ENCODE measurements at places on chromosomes 7 and 10.

DNA sequence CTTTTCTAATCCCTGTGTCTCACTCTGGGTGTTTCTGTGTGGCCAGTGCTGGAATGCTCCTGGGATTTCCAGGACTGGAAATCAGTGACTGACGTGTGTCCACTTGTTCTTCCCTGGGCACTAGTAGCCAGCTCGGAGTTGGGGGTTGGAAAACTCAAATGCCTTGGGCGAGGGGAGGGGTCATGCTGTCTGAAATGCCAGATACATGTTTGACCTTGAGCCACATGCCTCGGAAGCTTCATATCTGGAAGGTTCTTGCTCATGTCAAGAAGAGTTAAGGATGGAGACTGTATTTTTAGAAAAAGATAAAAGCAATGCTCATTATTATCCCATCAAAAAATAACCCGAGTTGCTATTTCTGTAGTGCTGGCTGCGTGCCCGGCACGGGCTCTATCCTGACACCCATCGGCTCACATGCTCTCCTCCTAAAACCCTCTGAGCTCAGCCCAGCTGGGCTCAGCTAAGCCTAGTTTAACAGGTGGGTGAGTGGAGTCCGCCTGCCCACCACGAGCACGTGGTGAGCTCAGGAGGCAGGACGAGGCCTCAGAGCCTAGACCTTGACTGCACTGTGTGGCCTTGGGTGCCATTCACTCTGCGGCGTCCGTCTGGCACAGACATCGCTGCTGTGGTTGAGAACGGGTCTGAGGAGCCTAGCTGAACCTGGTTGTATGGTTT lies 6.4 kb downstream of the DPYSL4 start:
- peaks cover 24% of the 10 kb centered on the region for H3K27me3 ChIP-seq
- no peaks in the 10 kb centered on the region for H3K36me3 ChIP-seq
- no peak for DNase-seq
- H3K4me1 ChIP-seq: no peaks in the 10 kb centered on the region

- no peaks in the 10 kb centered on the region for H3K36me3 ChIP-seq
- peak overlapping the region; percentile 0 for H3K4me3 ChIP-seq
- no peak for DNase-seq
- H3K27ac ChIP-seq: peak overlapping the region; percentile 60
Measured at GRCh38 chr10:118912961-118913600, 116.4 kb upstream of the NANOS1 start.

- no peak overlapping the region for H3K4me3 ChIP-seq
- DNase-seq: no peak
- H3K36me3 ChIP-seq: no peaks in the 10 kb centered on the region
- no peak overlapping the region for H3K27ac ChIP-seq
- peaks cover 21% of the 10 kb centered on the region for H3K4me1 ChIP-seq
Measured at GRCh38 chr10:24851629-24852028, 100.8 kb downstream of the PRTFDC1 start.

DNA sequence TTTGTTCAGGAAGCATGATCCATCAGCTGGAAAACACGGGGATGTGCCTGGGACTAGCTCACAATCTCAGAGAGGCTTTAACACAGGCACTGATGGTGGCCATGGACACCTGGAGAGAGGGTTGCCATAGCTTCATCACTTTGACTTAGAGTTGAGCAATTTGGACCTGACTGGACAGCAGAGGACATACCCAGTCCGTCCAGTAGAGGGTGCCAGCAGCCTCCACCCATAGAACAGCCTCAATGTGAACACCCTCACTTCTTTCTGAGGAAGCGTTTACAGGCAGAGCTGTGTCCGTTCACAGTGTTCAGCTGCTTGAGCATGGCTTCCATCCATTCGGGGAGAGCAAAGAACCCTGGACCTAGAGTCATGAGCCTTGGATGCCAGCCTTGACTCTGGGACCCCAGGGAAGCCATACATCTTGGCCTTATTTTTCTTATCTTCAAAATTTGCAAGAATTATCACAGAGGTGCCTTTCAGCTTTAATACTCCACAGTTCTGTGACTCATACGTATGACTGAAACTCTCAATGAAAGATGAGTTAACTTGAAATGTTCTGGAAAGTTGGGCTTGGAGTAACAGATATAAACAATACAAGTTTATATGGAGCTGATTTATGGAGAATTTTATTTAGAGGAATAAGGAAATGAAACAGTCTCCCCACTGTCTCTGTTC lies 302.9 kb upstream of the PODXL start:
- H3K27me3 ChIP-seq: peaks cover 50% of the 10 kb centered on the region
- peak; percentile 79 for DNase-seq
- H3K4me1 ChIP-seq: no peaks in the 10 kb centered on the region
- no peak overlapping the region for H3K27ac ChIP-seq
- no peak overlapping the region for H3K4me3 ChIP-seq

DNA sequence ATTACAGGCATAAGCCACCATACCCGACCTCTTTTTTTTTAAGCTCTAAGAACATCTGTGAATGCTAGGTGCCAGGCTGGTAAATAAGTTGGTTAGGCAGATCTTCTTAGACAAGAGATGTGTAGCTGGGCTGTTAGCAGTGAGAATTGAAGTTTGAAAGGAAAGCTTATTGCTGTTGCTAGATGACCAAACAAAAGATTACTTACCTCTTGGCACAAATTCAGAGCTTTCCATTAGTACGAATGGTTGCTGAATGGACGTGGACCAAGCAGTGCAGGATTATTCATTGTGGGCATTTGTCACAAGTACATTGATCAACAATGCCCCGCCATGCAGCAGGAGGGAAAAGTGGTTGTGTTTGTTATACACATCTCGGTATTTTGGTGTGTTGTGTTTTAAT lies 131.2 kb downstream of the GFRA1 start:
- no peak overlapping the region for H3K4me3 ChIP-seq
- no peak overlapping the region for H3K27ac ChIP-seq
- no peaks in the 10 kb centered on the region for H3K36me3 ChIP-seq
- H3K4me1 ChIP-seq: no peaks in the 10 kb centered on the region
- no peaks in the 10 kb centered on the region for H3K27me3 ChIP-seq

DNA sequence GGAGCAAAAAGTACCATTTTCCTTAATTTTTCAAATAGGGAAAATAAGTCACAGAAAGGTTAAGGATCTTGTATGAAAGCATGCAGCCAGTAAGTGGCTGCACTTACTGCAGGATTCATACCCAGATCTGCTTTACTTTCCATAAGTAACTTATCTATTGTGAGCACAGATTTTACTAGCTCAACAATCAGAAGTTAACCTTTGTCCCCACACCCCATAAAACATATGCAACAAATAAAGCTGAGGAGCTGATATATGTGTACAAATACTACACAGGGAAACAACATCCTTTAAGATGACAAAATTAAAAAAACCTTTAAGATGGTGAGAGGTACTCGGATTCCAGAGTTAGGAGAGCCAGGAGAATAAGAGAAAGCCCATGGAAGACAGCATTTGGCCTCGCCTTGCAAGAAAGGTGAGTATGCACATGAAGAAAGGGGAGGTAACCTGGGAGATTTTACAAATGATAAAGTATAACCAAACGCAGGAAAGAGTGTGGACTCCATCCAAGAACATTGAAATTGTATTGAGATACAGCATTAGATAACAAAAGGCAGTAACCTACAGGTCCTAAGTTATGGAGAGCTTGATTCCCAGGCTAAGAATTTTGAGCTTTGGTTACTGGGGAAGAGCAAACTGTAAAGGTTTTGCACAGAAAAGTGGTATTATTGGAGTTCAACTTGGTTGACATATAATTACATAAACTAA lies 87.1 kb downstream of the ITGB8 start:
- DNase-seq: no peak
- H3K27ac ChIP-seq: no peak overlapping the region
- H3K27me3 ChIP-seq: no peaks in the 10 kb centered on the region
- H3K4me3 ChIP-seq: no peak overlapping the region
- H3K36me3 ChIP-seq: peaks cover 17% of the 10 kb centered on the region

DNA sequence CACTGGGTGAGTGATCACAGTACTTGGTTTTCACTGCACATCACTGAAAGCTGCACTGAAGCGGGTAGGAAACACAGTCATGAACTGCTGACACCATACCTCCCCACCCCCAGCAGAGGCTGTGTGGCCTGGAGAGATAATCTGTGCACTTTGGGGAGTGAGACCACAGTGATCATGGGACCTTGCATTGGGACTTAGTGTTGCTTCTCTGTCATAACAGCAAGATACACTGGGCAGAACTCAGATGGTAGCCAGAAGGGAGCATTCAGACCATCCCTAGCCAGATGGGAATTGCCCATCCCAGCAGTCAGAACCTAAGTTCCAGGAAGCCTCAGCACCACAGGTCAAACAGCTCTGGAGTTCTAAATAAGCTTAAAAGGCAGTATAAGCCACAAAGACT lies 346.4 kb upstream of the TMEM229A start:
- no peaks in the 10 kb centered on the region for H3K4me1 ChIP-seq
- H3K4me3 ChIP-seq: no peak overlapping the region
- H3K27me3 ChIP-seq: no peaks in the 10 kb centered on the region

DNA sequence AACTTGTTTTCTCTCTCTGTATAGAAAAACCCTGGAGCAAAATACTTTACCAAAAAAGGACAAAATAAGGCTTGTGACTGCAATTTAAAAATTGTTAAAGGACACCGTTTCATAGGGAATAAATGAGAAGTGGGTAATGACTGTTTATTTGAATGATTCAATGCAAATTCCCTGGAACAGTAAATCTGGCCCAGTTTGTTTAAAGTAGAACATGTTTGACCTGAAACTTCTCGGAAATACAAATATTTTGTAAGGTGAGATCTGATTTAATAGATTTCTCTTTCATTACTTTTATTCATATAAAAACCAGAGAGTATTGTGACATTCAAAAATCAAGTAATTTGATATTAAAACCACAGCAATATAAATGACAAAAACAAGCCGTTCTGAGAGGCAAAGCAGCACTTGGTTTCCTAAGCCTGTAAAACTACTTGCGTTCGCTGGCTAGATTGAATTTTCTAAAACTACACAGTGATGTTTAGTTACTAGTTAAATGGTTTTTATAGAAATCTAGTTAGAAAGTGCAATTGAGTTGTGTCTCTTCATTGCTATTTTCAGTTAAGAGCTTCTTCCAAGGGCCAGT lies 76.8 kb upstream of the PITRM1 start:
- no peaks in the 10 kb centered on the region for H3K36me3 ChIP-seq
- no peak for DNase-seq
- H3K27ac ChIP-seq: peak overlapping the region; percentile 61
- H3K4me3 ChIP-seq: no peak overlapping the region
- H3K27me3 ChIP-seq: peaks cover 39% of the 10 kb centered on the region

DNA sequence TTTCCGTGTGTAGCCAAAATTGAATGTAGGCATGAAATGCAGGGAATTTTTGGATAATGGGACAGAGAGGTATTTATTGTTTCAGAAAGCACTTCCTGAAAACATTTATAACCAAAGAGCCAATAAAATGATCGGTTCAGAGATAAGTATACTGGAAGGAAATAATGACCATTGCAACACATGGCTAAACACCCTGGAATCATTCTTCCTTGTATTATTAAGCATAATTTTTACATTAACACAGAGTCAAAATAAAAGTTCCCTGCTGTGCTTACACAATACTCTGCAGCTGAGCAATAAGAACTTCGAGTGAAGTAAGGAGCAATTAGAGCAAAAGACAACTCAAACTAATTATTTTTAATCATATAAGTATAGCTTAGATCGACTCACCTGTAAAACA lies 648.3 kb downstream of the TNS3 start:
- H3K4me1 ChIP-seq: peaks cover 58% of the 10 kb centered on the region
- no peak for DNase-seq
- H3K36me3 ChIP-seq: peaks cover 19% of the 10 kb centered on the region
- no peak overlapping the region for H3K4me3 ChIP-seq

DNA sequence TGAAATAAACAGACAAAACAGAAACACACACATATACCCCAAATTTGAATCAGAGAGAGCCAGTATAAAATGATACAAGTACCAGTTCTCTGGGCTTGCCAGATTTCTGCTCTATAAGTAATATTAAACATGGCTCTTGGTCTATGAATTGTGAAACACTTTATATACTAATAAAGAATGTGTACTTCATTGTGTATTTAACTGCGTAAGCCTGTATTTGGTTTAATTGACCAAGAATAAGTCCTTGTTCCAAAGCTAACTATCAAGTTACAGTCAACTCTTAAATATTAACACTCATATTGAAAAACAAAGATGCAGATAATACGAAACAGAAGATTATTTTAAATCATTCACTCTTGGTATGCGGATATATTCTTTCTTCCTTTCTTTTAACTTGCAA lies 8.7 kb downstream of the FGFR2 start:
- peaks cover 32% of the 10 kb centered on the region for H3K4me1 ChIP-seq
- peaks cover 13% of the 10 kb centered on the region for H3K36me3 ChIP-seq
- DNase-seq: no peak
- no peaks in the 10 kb centered on the region for H3K27me3 ChIP-seq

GRCh38 chr7:26598867-26599266 lies 265.5 kb downstream of the SKAP2 start:
- no peak overlapping the region for H3K27ac ChIP-seq
- peaks cover 8% of the 10 kb centered on the region for H3K4me1 ChIP-seq
- no peak for DNase-seq
- H3K4me3 ChIP-seq: no peak overlapping the region
- no peaks in the 10 kb centered on the region for H3K27me3 ChIP-seq

- H3K36me3 ChIP-seq: no peaks in the 10 kb centered on the region
- no peaks in the 10 kb centered on the region for H3K27me3 ChIP-seq
- no peak for DNase-seq
- no peaks in the 10 kb centered on the region for H3K4me1 ChIP-seq
Measured at GRCh38 chr10:113689057-113689456, 9.3 kb downstream of the CASP7 start.

DNA sequence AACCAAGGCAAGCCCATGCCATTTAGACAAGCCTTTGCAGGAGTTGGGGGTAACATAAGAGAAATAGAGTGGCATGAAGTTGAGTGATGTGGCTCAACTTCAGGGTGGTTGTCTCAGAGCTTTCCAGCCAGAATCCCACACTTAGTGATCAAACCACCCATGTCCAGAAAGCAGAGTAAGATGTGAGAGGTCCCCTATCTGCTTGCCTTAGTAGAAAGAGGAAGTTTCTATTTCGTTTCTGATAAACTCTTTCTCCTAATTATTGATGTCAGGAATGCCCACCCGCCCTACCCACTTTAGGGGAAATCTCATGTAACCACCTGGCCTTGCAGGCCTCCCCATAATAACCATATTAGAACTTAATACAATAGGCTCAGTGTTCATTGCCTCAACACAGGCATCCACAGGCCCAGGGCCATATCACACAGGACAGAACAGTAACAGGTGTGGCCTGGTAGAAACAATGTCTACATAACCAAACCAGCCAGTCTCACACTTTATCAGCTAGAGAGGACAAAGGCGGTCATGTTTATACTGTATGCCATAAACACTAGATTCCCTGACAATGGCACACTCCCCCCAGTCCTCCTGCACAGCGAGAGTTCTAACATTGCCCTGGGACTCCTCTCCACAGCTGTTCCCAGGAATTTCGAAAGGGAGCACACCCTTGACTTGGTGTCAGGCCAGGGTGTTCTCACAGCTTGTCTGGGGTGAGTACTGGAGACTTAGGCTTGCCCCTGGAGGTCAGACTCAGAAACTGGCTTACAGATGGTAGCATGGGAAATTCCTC lies 364.4 kb downstream of the CXCL12 start:
- H3K27ac ChIP-seq: no peak overlapping the region
- H3K36me3 ChIP-seq: no peaks in the 10 kb centered on the region
- H3K4me1 ChIP-seq: no peaks in the 10 kb centered on the region
- no peak overlapping the region for H3K4me3 ChIP-seq
